ENCODE measurements at places on chromosomes 4 and X.

DNA sequence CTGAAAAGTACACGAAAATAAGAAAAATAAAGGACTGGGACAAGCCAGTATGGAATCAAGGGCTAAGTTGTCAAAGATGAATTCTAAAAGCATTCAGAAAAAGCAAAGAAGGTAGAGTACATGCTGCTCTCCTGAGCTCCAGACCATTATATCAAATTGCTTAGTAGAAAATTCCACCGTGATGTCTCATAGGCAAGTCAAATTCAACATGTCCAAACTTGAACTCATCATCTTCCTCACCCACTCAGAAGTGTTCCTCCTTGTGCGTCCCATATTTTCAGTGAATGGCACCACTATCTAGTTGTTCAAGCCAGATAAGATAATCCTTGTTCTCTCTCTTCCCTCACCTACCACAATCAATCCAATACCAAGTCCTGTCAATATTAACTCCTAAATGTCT, 37.5 kb upstream of the IL13RA2 start:
- DNase-seq: no peak

GRCh38 chrX:24392709-24393108, 32.3 kb downstream of the SUPT20HL1 start:
- no peak for DNase-seq

- DNase-seq: no peak
Observed at GRCh38 chr4:24560868-24561368, 23.4 kb downstream of the DHX15 start.

- DNase-seq: no peak
Observed at GRCh38 chr4:87865288-87865687, 32.5 kb downstream of the MEPE start.

GRCh38 chr4:147801820-147802219, 69.9 kb downstream of the ARHGAP10 start:
- no peak for DNase-seq

GRCh38 chr4:138616775-138617174, 374.6 kb upstream of the SLC7A11 start:
- no peak for DNase-seq

DNA sequence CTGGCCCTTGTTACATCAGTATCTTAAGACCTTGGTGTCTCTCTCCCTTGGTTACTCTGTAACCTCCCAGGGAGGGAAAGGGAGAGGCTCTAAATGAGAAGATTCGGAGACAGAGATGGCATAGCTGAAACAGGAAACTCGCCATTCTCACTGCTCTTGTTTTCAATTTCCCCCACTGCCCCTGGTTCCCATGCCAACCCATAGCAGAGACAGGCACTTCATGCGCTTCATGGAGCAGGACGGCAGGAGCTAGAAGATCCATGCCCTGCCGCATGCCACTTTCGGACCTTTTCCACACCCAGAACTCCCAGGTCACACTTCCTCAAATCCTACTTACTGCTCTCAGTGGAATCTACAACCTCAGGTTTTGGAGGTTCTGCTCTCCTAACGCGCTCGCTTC, 3.1 kb downstream of the ZMYM3 start:
- DNase-seq: no peak

GRCh38 chr4:168731706-168732414, 235.0 kb downstream of the PALLD start:
- no peak for DNase-seq

GRCh38 chrX:40908026-40908425, 172.7 kb upstream of the MED14 start:
- no peak for DNase-seq

DNA sequence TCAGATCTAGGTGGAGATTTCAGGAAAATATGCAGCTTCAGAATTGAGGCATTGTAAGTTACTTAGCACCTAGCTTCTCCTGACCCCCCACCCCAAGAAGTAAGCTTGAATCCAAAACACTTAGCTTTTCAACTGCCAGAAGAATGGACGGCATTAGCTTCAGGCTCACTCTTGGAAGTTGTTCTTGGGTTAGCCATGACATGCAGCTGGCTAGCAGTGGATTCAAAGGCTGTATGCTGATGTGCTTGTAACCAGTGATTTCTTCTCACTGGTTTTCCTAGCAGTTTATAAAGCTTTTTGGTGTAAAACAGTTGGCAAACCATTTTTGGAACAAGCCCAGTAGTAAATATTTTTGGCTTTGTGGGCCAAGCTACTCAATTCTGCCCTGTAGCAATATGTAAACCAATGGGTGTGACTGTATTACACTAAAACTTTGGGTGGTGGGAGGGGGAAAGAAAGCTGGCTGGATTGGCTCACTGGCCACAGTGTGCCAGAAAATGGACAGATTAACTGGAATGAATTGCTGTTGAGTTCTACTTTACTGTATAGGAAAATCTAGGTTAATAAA, 85.6 kb downstream of the SHROOM2 start:
- DNase-seq: no peak

DNA sequence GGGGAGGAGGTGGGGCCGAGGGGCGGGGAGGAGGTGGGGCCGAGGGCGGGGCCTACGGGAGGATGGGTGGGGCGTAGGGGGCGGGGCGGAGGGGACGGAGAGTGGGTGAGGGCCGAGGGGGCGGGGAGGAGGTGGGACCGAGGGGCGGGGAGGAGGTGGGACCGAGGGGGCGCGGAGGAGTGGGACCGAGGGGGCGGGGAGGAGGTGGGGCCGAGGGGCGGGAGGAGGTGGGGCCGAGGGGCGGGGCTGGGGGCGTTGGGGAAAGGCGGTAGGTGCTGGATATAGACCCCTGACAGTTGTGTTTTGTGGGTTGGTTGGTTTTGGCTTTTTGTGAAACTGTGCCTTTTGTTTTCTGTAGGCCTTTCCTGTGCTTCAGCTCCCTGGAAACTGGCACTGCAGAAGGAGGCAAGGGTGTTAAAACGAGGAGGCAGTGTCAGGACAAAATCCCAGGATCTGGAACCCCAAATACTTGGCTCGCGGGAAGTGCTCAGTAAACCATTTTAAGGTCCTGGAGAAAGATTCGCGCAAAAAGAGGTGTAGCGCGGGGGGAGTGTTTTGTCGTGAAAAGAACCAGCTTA, 580 bp upstream of the MMGT1 start:
- DNase-seq: peak; percentile 77

DNA sequence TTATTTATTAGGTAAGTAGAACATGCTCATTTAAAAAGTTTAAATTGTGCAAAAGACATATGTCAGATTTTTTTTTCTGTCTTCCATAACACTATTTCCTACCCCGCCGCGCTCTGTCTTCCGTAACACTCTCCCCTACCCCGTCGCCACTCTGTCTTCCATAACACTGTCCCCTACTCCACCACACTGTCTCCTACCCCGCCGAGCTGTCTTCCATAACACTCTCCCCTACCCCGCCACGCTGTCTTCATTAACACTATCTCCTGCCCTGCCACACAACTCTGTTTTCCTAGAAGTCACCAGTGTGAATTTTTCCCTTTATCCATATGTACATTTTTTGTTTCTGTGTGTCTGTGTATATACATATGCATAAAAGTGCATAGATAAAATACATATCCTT, 4.4 kb downstream of the MSMO1 start:
- no peak for DNase-seq
